ENCODE measurements at places on chromosomes 12 and 14. TPM values are rescaled to one million over a fixed set of nuclear protein-coding genes. Genes with fewer than 3 reads are reported as not detected.

Gene SRRM4
- not detected for total RNA-seq

Gene FGD6
- 14.9 TPM for total RNA-seq

Gene KRT74
- total RNA-seq = 0.26 TPM

Gene TGM1
- total RNA-seq = 7.7 TPM

DNA sequence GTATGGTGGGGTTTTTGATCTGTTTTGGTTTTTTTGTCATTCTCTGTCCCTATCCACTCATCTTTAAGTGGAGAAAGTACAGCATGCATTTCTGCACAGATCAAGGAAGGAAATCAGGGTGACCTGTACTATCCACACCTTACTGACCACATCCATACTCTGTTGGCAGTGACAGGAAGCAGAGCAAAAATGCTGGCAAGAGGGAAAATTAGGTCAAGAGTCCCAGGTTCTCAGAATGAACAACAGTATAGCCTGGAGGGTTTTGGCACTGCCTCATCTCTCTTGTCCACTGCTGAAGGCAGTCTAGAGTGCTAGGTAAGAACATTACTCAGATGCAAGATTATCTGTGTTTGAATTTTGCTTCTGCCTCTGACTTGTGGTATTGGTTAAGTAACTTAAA lies 70.7 kb downstream of the TAOK3 start:
- no peak for DNase-seq

GRCh38 chr12:117857632-117858612 lies 110.9 kb downstream of the KSR2 start:
- no peak for DNase-seq

DNA sequence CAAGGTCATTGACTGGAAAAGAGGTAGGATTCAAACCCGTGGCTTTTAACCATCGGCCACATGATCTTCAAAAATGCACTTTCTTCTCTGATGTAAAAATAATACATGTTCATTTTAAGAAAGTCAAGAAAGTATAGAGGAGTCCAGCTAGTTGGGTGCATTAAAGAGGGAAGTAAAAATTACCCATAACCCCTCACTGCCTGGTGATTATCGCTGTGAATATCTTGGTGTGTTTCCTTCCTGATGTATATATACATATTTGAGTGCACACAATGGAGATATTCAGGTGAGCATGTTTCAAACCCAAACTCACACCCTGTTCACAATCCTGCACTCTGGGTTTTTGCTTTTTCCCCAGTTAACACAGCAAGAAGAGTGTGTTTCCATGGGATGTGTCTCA lies 47.5 kb upstream of the OAS1 start:
- no peak for DNase-seq

GRCh38 chr12:16218234-16218633 lies 59.3 kb downstream of the SLC15A5 start:
- DNase-seq = no peak
